ENCODE measurements at places on chromosomes 6 and 20.
A peak's percentile ranks its signal among the peaks of the same experiment; 100 is the strongest.

DNA sequence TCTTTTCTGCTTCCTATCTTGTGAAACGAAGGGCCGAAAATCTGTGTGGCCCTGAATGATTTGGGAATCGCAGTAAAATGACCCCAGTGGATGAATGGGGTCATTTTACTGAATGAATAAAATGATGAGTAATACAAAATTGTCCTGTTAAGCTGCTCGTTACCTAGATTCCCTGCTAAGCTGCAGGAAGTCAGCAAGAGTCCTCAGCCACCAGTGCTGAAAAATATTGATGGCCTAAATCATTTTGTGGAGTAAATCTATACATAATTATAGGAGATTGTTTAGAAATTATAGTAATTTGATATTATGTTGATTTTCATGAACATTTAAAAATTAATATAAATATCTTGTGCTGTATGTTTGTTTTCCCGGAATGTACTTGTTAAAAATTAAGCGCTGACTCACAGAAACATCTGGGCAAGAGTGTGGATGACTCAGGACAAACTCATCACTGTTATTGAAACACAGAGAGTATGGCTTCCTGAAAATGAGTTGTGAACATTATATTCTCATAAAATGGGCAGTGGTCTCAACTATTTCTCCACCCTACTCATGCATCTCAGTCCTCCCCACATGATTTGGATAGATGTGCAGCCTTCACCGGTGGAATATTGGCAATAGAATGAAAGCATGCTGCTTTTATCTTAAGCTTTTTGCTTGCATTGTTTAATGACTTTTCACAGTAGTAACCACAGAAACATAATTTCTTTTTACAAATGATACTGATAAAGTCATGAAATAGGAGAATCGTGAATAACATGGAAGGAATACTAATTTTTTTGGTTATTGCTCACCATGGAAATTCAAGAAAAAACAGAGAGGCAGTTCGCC is 36.2 kb upstream of the RGS17 start:
- no peak for DNase-seq

- no peak for DNase-seq
Observed at GRCh38 chr6:139722530-139722929, 348.1 kb upstream of the CITED2 start.

DNA sequence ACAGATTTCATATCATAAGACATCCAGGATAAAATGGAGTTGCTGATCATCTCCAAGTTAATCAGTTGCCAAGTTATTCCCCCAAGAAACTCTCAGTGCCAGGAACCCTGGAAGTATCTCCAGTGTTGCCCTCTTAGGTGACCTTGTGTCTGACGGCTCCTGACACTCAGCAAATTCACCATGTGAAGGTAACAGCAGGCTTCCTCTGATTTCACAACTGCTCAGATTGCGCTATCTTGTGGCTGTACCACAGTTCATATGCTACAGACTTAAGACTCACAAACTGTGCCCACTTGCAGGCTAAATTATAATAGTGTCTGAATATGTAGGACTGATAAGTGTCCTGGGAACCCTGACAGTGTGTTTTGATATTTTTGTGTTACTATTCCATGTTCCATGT is 186.6 kb upstream of the OPRM1 start:
- no peak for DNase-seq

- no peak for DNase-seq
Observed at GRCh38 chr6:44679438-44680201, 292.1 kb downstream of the CDC5L start.

DNA sequence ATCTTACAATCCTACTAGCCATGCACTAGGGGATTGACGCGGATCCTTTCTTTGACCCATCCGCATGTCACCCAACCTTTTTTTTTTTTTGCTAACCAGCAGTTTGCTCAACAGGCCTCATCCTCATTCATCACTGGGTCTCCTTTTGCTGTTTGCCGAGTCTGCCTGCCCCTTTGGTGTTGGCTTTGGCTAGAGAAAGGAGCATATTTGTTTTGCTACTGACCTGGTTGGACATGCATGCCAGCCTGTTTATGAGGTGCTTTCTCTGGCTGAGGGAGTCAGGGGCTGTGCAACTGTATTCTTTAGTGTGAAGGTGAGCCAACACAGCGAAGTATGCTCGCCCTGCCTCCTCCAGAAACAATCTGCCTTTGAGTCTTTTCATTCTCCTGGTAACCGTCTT is 40.2 kb downstream of the E2F3 start:
- DNase-seq, result no peak

DNA sequence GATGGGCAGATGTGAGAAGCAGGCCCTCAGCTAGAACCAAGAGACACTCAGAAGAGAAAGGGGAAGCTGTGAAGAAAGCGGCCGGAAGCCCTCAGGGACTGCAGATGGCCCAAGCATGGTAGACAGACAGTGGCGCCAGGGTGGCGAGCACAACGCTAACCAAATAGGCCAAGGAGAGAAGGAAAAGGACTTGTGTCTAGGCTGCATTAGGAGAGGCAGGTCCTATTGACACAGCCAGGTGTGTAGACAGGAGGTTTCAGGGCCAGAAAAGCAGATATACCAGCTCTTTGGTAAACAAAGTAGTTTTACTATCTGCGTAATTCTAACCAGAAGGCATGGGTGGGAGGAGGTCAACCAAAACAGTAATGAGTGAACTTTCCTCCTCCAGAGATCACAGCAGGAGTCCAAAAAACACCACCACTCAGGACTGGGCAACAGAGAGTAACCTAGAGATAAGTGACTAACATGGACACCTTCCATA is 15.8 kb upstream of the MAP7 start:
- DNase-seq, result no peak

GRCh38 chr20:63292904-63293303 is at the start of gene COL20A1:
Gene COL20A1 (plus strand): TSS chr20:63293186. CDS start chr20:63295108, 1,922 bp downstream.
- no peak for DNase-seq

- no peak for DNase-seq
Observed at GRCh38 chr6:94227741-94228140, 808.4 kb upstream of the EPHA7 start.

GRCh38 chr20:59015812-59016711 is 3.2 kb upstream of the TUBB1 start:
- no peak for DNase-seq

- no peak for DNase-seq
Observed at GRCh38 chr6:44131892-44132291, 4.5 kb downstream of the TMEM63B start.

DNA sequence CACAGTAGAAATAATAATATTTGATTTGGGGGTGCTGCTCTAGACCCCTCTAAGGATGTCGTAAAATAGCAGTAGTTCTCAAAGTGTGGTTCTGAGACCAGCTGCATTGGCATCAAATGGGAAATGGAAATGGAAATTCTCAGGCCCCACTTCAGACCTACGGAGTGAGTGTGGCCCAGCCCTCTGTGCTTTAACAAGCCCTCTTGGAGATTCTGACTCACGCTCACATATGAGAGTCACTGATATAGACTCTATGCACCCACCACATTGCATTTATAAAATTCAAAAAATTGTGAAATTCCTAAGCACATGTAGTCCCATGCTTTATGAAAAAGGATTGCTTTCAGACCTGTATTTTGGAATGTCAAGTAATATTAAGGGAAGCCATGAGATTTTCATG is 14.2 kb upstream of the PPP1R16B start:
- no peak for DNase-seq

DNA sequence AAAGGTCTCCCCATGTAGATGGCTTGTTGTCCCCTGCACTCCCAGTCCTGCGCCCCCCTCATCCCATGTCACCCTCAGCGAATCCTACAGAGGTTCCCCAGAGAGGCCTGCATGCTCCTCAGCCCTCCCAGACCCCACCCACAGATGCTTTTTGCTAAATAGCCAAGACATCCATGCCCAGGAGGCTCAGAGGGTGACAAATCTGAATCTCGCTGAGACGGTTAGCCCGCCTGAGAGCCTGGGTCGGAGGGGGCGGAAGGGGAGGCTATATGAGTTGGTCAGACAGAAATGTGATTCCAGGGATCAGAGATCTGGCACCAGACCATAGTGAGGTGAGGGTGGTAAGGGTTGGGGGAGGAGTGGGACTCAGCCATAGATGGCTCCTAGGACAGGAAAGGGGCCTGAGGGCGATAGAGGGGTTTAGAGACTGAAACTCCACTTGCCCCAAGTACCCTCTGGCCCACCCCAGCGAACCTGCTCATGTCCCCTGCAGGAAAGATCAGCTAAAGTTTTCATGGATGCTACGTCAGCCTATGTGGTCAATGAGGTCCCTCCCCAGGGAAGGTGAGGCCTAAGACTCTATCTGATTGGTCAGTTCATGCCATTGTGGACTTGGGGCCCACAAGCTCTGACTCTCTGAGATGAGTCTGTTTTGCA is 33.2 kb downstream of the TFEB start:
- DNase-seq, result no peak

GRCh38 chr6:103036846-103037245 is 1643.3 kb downstream of the GRIK2 start:
- DNase-seq, result no peak

DNA sequence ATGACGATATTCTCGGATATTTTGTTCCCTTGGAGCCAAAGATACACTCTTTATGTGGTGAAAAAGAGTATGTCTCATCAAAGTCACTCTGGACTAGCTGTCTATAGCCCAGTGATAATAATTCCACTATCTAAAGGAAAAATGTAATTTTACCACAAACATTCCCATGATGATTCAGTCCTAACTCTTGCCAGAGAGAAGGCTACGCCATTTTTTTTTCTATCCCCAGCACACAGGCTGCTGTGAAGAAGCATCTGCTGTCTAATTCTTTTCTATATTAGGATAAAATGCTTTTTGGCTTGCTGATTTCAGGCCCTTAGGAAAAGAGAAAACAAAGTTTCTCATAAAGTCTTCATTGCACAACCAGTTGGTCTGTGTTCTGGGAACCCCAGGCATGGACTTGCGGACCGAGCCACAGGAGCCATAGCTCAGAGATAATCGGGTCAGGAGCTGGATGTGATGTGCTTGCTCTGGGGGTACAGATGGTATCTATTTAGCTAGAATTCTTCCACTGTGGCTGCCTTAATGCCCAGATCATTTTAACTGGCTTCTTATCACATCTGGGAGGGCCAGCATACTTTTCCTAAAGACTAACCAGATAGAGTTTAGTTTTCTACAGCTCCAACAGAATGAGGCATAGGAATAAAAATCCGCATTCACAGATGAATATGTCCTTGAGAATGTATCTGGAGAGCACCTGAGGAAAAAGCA is 683.7 kb upstream of the ID4 start:
- DNase-seq, result no peak

DNA sequence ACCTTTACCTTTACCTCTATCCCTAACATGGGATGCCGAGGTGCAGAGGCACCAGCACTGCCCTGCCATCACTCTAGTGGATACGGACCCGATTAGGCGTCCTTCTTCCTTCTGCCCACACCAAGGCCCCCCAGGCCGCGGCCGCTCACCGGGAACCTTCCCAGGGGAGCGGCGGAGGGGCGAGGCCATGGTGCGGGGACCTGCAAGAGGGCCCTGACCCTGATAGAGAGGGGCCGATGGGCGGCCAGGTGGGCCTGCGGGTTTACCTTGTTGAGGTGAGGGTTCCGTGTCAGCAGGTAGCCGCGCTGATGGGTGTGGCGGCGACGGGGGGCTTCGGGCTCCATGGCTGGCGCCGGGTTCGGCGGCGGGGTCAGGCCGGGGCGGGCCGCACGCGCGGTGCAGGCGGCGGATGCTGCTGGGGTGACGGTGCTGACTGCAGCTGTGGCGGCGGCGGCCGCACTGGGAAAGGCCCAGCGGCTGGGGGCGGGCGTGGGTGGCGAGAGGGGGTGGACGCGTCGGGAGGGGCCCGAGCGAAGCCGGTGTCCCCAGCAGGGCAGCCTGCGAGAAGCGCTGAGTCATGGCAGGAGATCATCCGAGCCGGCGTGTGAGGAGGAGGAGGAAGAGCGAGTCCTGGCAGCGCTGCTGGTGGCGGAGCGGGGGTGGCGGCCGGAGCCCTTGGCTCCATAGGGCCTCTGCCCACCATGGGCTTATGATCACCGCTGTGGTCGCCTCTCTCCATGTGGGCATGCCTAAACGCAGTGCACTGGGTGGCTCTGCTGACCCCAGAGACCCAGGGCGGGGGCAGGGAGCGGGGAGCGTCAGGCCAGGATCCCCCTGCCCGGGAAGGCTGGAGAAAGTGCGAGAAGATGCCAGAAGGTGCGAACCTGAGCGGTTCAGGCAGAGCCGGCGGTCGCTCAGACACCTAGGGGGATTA is at the start of gene ME1:
Gene ME1, minus strand, starts transcription at position 441 of the 934 bp plus-strand sequence. Its CDS starts 97 bp downstream, at position 344.
- DNase-seq, result peak; percentile 52

DNA sequence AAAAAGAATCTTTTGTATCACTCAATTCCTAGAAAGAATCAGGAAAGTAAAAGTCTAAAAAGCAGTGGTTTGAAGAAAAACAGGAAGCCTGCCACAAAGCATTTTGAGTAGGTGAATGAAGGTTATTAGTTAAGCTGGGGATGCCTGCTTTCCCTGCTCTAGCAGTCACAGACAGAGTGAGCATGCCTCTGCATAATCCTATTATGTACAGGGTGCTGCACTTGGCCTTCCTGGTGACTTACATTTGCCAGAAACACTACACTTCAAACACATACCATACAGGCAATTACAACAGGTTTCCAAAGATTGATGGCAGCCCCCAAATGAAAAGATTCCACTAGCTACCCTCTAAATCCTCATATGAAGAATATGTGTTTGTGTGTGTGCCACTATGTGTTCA is 130.8 kb downstream of the TPBG start:
- DNase-seq, result no peak

- DNase-seq, result no peak
Observed at GRCh38 chr6:166997768-166998255, 1.4 kb upstream of the CEP43 start.

DNA sequence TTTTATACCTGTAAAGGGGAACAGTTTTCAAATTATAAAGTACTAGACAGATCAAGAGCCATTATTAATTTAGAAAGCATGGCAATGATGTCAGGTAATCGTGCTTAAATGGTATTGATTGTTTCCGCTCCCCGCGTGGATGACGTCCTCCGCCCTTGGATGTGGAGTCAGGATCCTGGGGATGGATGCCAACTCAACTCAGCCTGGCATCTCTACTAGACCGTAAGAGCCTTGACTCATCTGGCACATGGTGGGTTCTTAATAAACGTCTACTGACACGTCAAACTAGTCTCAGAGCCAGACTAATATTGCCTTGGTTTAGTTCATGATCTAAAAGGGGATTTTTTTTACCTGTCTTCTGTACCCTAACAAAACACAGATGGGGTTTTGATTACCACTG is 80.2 kb downstream of the LRFN2 start:
- DNase-seq, result no peak

DNA sequence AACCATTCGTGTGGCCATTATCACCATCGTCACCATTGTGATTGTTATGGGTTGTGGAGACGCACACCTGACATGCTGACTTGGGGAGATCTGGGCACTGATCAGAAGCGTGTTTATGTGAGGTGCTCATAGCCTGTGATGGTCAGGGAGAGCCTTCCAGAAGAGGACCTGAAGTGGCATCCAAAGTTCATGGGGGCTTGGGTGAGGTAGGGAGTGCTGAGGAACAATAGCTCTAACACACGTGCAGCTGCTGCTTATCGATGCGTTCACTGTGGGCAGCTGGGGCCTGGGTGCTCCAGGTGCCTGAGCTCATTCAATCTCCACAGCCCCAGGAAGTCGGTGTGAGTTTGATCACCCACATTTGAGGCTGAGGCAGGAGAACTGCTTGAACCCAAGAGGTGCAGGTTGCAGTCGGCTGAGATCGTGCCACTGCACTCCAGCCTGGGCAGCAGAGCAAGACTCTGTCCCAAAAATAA is 227.3 kb downstream of the PREX1 start:
- DNase-seq, result peak; percentile 30

- no peak for DNase-seq
Observed at GRCh38 chr6:7115543-7116231, 7.9 kb downstream of the RREB1 start.

GRCh38 chr6:113587078-113587699 is 270.0 kb upstream of the MARCKS start:
- no peak for DNase-seq

- no peak for DNase-seq
Observed at GRCh38 chr20:52280407-52280806, 88.8 kb upstream of the ZFP64 start.

Data from ascending aorta (tissue), 2 donors.